ENCODE measurements at places on chromosomes 5 and 9.

DNA sequence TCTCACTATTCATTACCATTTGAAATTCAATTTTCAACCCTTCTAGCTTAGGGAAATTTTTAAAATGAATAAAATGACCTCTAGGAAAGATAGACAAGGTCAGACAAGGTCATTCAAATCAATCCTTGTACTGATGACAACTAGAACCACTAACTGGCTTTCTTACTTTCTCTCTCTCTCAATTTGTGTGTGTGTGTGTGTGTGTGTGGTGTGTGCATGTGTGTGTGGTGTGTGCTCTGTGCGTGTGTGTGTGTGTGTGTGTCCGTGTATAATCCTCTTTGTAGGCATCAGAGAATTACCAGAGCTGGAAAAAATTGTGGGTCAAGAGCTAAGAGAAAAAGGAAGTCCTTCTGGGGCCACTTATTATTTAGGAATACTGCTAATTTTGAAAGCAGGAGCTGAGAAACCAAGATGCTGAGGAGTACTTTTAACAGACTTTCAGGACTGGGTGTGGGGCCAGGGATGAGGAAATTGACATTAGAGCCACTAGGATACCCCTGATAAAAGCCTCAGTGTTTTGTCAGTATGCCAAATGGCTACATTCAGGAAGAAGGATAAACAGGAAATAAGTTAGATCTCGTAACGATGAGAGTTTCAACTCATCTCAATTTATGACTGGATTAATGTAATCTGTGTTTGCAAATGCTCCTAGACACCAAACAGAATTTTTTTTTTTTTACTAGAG is 723.3 kb downstream of the CETN3 start:
- no peak for DNase-seq

- no peak for DNase-seq
Measured at GRCh38 chr9:80691229-80691628, 998.1 kb downstream of the TLE1 start.

DNA sequence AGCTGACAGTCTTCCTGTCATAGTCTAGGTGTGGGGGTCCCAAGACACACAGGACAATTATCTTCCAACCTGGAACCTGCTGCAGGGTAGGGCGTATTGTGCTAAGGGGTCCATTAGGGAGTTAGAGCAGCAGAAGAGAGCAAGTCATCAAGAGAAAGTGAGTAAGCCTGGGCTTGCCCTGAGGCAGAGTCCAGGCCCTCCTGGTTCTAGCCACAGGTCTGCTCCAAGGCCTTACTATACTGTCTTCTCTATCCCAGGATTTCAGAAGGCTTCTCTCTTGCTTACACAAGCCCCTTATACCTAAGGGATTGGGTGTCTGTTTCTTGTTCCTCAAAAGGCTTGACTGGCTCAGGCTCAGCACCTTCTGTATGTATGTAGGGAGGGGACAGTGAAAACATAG is 7.7 kb downstream of the P4HA2 start:
- no peak for DNase-seq

DNA sequence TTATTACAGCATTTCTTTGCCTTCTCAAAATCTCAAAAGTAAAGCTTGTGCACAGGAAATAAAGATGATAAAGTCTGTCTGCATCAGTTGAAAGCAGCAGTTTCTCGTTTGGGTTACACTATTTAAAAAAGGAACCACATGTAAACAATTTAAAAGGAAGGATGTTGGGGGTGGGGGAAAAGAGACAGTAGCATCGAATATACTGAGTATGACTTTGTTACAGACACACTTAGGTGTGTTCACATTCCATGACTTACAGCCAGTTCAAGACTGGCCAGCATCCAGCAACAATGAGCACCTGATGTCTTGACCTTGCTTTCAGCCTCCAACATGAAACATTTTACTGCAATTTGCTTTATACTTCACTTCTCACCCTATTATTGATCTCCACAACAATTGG is 8.7 kb downstream of the GAPT start:
- DNase-seq = no peak

DNA sequence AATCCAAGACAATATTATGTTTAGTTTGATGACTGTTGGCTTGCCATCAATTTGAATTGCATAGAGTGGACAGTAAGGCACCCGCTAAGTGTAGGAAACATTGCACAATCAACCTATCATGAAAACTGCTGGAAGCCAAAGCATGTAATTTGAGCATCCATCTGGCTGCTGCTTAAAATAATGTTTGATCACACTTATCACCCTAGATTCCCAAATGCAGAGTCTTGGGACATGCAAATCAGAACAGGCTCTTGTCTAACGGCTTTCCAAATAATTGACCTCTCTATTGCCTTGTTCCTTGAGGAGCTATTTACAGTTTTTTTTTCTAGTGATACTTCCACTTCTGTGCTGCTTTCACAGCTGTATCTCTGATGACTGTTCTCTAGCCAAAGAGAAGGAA is 342.1 kb downstream of the PRR16 start:
- no peak for DNase-seq

DNA sequence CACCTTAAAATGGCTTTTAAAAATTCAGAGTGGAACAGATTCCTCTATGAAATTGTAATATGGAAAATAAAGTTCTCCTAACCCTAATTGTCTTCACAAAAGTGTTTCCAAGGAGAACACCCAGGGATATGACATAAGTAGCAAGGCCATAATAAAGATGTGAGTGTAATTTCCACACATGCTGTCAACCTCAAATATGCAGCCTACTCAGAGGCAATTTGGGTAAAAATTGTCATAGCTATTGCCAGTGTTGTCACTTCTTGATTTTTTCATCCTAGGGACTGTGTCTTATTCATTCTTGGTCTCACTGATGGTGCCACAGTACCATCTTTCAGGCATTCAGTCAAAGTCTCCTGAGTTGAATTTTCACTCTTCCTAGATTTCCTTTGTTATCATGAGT is 100.3 kb downstream of the PPP2R2B start:
- no peak for DNase-seq

Data from NCI-H2107 (cell line).